ENCODE measurements at places on chromosomes 12 and 14.

GRCh38 chr12:32390572-32391219 is 8.7 kb upstream of the FGD4 start:
- DNase-seq: no peak

- DNase-seq: no peak
These were observed 1.5 kb upstream of the MLF2 start for GRCh38 chr12:6754411-6754810.

DNA sequence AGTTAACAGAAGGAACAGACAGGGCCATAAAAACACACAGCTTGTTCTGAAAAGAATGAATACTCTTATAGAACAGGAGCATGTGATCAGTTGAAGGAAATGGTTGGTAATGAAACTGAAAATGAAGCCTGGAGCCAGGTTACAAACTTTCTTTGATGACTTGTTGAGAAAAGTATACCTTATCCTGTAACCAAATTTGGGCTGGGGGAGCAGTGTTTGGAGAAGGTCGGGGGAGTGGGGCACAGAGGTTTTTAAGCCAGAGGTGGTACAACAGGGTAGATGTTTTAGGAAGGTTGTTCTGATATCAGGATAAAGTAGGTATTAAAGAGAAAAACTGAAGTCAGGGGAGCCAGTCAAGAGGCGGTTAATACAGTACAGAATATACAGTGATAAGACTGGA is 8.2 kb downstream of the GOLT1B start:
- DNase-seq: no peak

- no peak for DNase-seq
These were observed 105.2 kb downstream of the SLC41A2 start for GRCh38 chr12:104852896-104853295.

DNA sequence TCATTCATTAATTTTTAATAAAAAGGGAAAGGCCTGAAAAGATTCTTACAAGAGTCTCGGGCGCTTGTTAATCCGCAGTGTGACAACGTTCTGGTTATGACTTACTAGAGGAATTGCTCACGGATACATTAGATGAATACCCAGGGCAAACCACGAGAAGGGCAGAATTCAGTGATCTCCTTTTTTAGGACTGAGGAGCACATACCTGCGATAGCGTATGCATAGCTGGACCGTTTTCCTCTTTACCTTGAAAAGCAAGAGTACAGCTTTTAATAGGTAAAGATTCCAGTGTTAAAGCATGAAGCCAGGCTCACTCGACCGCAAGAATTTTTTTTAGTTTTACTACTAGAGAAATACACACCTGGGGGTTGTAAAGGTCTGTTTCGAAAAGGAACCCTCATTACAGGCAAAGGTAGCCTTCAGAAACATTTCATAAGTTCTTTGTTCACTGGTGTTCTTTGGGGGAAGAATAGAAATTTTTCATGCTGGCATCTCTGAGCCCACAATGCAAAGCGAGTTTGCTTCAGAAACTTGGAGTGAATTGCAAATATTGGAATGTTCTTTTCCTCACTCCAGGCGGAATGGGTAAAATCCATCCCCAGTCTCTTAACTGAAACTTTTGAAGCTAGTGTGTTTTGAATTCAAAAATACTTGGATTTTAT is 953 bp downstream of the MAPK1IP1L start:
- no peak for DNase-seq

DNA sequence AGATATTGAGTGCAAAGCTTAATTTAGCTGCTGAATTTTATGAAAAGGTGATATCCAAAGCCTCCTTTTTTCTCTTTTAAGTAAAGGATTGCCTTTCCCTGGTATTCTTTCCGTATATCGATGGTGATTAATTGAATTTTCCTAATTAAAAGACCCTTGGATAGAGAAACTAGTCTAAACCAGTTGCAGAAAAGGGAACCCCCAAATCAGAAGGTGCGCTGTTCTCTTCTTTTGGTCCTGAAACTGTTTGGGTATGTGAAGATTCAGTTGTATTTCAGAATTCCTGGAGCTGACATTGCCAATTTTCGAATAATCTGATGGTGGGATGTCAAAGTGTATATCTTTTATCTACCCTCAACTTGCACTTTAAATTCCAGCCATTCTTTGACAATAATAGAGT is 1.9 kb downstream of the GPHN start:
- DNase-seq: no peak

GRCh38 chr12:42143452-42144157 is 1.1 kb downstream of the GXYLT1 start:
- no peak for DNase-seq

DNA sequence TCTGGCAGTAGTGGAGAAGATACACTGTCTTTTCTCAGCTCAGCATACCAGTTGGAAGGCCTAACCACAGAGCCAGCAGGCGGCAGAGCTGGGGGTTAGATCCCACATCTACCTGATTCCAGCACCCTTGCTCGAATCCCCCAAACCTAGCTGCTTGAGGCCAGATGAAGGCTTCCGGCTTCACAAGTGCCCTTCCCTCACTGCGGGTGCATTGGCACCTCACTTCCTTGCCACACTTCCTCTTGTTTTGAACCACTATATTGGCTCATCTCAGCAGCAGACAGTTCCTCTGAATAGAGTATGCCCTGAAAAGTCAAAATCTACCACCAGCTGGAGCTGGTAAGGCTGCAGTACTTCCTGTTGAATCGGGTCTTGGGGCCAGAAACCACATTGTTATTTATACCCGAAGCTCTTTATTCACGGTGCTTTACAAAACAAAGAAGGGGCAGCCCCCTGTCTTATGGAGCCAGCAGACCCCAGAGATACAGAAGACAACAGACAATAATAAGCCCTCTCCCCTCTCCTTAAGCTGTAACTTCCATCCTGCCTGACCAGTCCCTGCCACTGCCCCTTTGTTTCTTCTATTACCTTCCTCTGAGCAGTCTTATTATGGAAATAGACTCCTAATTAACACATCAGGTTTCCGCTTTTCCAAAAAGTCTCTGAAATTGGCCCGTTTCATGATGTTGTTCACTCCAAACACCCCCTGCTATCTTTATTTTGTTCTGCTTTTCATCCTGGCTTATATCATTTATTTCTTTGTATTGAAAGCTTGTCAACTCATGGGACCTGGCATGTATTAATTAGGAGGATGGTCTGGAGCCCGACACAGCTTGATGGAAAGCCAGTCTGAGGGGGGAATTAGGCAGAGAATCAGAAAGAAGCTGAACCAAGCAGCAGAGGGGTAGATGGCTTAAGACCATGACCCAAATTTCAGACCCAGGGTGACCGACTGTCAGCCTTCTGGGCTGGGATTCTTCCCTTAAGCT is 233.5 kb downstream of the EFCAB11 start:
- DNase-seq: no peak

- DNase-seq: no peak
These were observed 393.5 kb downstream of the CCDC91 start for GRCh38 chr12:28583701-28584261.

- DNase-seq: no peak
These were observed 3.2 kb upstream of the ADAM21 start for GRCh38 chr14:70448633-70449340.

DNA sequence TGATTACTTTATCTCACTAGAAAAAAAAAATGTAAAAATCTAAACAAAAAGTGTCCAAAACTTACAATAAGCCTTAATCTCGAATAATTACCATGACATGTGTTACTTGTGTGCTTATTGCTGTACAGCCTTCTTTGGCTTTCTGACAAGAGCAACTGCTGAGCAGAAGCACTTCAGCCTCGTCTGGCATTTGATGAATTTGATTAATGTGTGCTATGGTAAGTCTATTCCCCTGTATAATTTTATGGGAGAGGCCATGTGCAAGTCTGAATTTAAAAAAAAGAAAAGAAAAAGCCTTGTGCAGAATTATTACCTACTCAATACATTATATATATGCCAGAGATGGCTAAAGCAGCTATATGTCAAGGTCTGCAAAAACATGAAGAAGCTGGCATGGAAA is 113.9 kb downstream of the AEBP2 start:
- no peak for DNase-seq

- no peak for DNase-seq
These were observed 290.9 kb downstream of the TMEM117 start for GRCh38 chr12:44126806-44127205.

- DNase-seq: no peak
These were observed 4.9 kb upstream of the RNASE1 start for GRCh38 chr14:20807304-20808161.

DNA sequence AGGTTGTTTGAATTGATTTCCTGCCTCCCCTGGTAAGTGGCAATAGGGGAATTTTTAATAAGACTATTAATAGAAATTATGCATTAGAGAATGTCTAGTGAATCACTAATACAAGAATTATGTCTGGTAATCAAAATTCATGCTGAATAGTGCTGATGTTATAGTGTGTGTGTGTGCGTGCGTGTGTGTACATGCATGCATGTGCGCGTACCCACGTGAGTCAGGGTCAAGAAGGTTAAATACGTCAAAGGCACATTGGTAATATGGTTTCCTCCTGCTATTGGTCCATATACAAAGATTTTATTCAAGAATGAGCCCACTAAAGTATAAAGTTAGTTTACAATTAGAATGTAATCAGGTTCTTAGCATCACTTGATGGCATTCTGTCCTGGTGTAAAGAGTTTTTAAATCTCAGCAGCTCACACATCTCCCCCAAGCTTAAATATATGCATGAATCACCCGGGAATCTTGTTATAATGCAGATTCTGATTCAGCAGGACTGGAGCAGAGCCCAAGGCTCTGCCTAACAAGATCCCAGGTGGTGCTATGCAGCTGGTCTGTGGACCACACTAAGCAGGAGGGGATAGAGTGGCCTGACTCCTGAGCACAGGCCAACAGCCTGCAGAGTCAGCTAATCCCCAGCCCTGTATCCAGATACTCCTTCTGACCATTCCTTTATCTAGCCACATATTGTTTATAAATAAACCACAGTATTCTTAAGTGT is 43.9 kb downstream of the TTC9 start:
- no peak for DNase-seq

DNA sequence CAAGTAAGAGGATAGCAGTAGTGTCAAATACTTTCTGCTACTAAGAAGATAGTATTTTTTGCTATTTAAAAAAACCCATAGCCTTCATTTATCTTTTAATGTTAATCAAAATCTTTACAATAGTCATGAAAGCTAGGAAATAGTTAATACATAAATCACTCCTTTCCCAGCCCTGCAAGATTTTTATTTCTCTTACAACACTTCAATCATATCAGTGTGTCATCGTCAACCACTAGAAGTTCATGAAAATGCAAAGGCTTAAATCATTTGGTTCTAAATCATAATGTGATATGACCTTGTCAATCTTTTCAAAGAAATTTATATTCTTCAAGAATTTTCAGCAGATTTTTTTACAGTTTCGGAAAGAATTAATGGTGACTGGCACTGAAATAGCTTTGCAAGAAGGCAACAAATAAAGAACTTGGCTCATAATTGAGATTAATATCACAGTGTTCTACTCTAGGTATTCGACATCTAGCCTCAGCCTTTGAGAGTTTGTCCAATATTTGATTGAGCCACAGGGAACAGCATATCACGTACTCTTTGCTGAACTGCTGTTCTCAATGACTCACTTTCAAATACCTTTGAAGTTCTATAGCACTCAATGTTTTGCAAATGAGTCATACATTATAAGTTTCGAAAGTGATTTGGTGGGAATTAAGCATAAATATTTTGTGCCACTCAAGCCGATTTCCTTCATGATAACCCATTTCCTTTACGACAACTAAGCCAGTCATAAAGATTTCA is 384.0 kb upstream of the FOXG1 start:
- no peak for DNase-seq

GRCh38 chr12:126519833-126520232 is 1454.6 kb downstream of the AACS start:
- no peak for DNase-seq

- no peak for DNase-seq
These were observed 41.5 kb upstream of the GLIPR1 start for GRCh38 chr12:75439048-75439447.

DNA sequence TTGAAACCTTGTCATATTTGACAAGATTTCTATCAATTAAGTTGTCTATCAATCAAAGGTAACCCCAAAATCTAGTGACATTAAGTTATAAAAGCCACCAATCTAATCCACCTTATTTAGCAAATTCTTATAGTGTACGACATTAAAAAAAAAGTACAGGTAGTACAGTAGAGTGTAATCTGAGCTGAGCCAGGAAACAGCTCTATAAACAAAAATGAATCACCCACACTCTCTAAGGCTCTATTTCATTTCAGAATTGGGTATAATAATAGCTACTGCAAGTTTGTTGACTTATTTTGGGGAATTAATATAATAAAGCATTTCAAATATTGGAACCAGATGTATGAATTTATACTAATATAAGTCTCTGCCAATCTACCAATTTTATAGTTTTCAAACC is 342.4 kb upstream of the FLRT2 start:
- no peak for DNase-seq

- no peak for DNase-seq
These were observed 52.2 kb downstream of the SPPL3 start for GRCh38 chr12:120851944-120852343.

DNA sequence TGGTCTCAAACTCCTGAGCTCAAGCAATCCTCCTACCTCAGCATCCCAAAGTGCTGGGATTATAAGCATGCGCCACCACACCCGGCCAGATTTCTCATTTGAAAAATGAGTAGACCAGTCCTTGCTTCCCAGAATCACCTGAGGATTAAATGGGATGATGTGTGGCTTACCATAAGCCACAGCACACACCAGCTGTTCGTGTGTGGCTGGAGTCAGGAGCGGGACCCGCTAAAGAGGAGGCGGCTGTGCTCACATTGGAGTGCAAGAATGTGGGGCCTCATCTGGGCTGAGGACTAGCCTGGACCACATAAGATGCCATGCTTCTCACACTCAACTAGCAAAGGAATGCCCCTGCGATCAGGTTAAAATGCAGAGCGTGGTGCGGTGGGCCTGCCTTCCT is 6.7 kb upstream of the ALDH2 start:
- DNase-seq: no peak

DNA sequence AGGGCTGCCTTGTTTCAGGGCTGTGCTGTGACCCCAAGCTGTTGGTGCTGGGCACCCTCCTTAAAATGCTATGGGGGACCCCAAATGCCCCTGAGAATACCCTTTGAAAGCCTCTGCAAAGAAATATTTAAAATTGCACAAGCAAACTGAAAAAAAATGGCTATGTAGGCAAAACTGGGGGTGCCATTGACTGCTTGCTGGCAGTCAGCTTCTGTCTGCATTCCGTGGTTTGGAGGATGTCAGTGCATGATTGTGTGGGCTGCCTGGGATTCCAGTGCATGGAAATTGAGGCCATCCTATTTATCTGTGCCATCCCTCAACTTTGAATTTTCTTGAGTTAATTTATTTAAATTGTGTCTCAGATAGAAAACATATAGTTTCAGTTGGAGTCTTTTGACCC is 113.7 kb upstream of the RTL1 start:
- no peak for DNase-seq
